Testis (tissue), 5 donors: ENCODE measurements at places on chromosomes 5 and 9. TPM values are rescaled to one million over a fixed set of nuclear protein-coding genes. Genes with fewer than 3 reads are reported as not detected.

DNA sequence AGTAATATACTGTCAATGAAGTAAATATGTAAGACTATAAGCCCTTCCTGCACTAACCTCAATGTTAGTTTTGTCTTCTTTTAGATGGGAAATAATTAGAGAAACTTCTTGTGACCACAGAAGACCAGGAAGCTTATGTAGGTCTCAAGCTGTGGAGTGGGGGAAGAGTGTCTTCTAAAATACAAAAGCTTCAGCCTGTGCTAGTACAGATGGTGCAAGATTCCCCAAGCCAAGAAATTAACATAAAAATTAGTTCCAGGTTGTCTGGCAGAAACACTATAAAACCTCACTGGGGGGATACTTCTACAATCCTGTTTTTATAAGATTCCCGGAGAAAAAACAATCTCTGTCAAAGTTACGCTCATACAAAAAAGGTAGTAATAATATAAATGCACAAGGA, 103.6 kb downstream of the FNBP1 start:
- DNase-seq: no peak
- no peak overlapping the region for H3K4me3 ChIP-seq
- peak overlapping the region; percentile 4 for H3K27ac ChIP-seq
- peaks cover 14% of the 10 kb centered on the region for H3K4me1 ChIP-seq
- H3K36me3 ChIP-seq: no peaks in the 10 kb centered on the region
- no peaks in the 10 kb centered on the region for H3K27me3 ChIP-seq

DNA sequence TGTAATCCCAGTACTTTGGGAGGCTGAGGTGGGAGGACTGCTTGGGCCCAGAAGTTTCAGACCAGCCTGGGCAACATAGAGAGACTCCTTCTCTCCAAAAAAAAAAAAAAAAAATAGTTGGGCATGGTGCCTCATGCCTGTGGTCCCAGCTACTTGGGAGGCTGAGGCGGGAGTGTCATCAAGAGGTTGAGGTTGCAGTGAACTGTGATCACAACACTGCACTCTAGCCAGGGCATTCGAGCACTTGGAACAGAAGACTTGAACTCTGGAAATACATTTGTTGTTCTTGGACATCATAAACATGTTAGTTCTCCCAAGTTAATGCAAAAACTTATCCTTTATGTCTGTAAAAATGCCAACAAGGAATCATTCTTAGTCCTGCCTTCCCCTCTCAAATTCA, 29.6 kb downstream of the EHMT1 start:
- H3K4me3 ChIP-seq: no peak overlapping the region
- H3K27me3 ChIP-seq: no peaks in the 10 kb centered on the region
- no peaks in the 10 kb centered on the region for H3K36me3 ChIP-seq
- peaks cover 4% of the 10 kb centered on the region for H3K4me1 ChIP-seq
- no peak for DNase-seq

GRCh38 chr5:151742870-151743294, 15.5 kb downstream of the ATOX1 start:
- peak; percentile 72 for DNase-seq
- H3K4me3 ChIP-seq: no peak overlapping the region
- no peaks in the 10 kb centered on the region for H3K27me3 ChIP-seq
- no peak overlapping the region for H3K27ac ChIP-seq

- H3K27me3 ChIP-seq: no peaks in the 10 kb centered on the region
- peaks cover 14% of the 10 kb centered on the region for H3K4me1 ChIP-seq
- H3K36me3 ChIP-seq: no peaks in the 10 kb centered on the region
- peak overlapping the region; percentile 69 for H3K27ac ChIP-seq
- peak overlapping the region; percentile 73 for H3K4me3 ChIP-seq
Measured at GRCh38 chr9:36136894-36137391, 410 bp downstream of the GLIPR2 start.

DNA sequence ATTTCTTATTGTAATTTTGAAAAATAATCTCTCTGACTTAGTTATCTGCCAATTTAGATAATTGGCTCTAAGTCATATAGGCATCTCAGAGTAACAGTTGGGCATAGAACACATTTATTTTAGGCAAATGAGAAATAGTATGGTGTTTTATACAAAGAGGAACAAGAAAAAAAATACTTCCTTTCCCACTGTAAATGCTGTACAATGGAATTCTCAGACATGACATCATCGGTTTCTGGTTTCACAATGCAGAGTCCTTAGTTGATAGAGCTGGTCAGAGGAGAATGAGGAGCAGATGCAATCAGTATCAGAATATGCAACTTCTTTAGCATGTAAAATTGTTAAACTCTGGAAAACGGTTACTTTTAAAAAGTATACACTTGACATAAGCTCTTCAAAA, 49.4 kb downstream of the PLK2 start:
- H3K36me3 ChIP-seq: no peaks in the 10 kb centered on the region
- no peak overlapping the region for H3K27ac ChIP-seq
- DNase-seq: no peak
- no peak overlapping the region for H3K4me3 ChIP-seq

GRCh38 chr9:131853434-131853833, 113.6 kb upstream of the RAPGEF1 start:
- H3K36me3 ChIP-seq: no peaks in the 10 kb centered on the region
- no peaks in the 10 kb centered on the region for H3K27me3 ChIP-seq
- no peak overlapping the region for H3K27ac ChIP-seq
- H3K4me1 ChIP-seq: no peaks in the 10 kb centered on the region
- no peak overlapping the region for H3K4me3 ChIP-seq

DNA sequence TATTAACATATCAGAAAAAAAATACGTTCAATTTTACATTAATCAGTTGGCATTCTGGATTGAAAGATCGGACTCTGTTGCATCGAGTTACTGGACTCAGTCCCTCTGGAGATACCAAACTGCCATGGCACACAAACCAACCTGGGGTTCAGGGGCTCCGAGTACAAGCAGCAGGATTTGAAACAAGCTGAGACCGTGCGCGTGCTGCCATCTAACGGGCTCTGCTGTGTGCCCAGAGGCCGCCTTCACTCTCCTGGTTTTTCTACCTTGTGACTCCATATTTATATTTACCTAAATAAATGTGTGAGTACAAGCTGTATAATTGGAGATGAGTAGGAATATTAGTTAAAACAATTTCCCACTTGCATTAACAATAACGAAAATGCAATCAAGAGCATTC, 48.2 kb downstream of the ANXA1 start:
- H3K4me1 ChIP-seq: no peaks in the 10 kb centered on the region
- no peak overlapping the region for H3K4me3 ChIP-seq
- no peaks in the 10 kb centered on the region for H3K27me3 ChIP-seq
- DNase-seq: peak; percentile 41
- no peak overlapping the region for H3K27ac ChIP-seq
- H3K36me3 ChIP-seq: no peaks in the 10 kb centered on the region

GRCh38 chr5:58348996-58349728, 110.7 kb downstream of the PLK2 start:
- DNase-seq: no peak
- H3K36me3 ChIP-seq: no peaks in the 10 kb centered on the region
- no peaks in the 10 kb centered on the region for H3K27me3 ChIP-seq
- H3K4me1 ChIP-seq: no peaks in the 10 kb centered on the region

GRCh38 chr9:6942406-6942805, 184.6 kb downstream of the KDM4C start:
- H3K27me3 ChIP-seq: no peaks in the 10 kb centered on the region
- H3K27ac ChIP-seq: no peak overlapping the region
- no peak overlapping the region for H3K4me3 ChIP-seq

DNA sequence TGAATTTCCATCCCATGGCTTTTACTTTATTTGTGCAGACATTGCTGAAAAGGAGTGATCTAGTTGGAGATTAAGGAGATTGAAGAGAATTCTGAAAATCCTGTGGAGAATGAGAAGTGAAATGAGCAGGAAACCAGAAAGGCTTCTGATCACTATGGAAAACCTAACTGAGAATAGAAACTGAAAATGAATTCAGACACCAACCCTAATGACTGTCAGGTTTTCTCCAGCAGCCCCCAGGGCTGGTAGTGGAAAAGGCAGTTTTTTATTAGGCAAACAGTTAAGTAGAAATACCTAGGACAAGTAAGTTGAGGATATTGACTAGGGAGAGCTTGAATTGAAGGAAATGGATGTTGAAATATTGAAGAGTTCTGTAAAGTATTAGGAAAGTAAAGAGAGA, 14.7 kb upstream of the ARRDC3 start:
- H3K27me3 ChIP-seq: no peaks in the 10 kb centered on the region
- no peak overlapping the region for H3K4me3 ChIP-seq
- H3K4me1 ChIP-seq: no peaks in the 10 kb centered on the region
- H3K36me3 ChIP-seq: no peaks in the 10 kb centered on the region
- H3K27ac ChIP-seq: no peak overlapping the region

DNA sequence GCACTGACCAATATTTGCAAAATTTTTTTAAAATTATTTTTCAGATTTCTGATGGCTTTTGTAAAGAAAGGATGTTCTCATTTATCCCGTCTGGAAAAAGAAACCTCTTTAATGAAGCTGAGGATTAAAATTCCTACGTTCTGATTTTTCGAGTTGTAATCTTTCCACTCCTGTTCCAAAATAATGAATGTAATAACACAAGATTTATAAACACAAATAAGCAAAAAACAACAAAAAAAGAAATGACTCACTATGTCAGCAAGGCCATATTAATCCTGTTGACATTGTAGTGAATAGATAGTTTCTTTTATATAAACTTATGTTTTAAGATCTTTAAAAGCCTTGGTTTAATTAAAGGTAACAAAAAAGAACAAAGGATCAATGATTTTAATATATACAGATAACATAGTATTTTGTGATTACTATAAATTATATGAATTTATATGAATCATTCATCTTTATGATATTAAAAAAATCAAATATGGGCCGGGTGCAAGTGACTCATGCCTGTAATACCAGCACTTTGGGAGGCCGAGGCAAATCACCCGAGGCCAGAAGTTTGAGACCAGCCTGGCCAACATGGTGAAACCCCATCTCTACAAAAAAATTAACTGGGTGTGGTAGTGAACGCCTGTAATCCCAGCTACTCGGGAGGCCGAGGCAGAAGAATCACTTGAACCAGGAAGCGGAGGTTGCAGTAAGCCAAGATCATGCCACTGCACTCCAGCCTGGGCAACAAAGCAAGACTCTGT, 336.6 kb upstream of the DAB2 start:
- H3K27ac ChIP-seq: no peak overlapping the region
- no peaks in the 10 kb centered on the region for H3K4me1 ChIP-seq
- no peaks in the 10 kb centered on the region for H3K27me3 ChIP-seq

GRCh38 chr5:149397530-149397929, 18.4 kb upstream of the IL17B start:
- no peaks in the 10 kb centered on the region for H3K36me3 ChIP-seq
- H3K27ac ChIP-seq: no peak overlapping the region
- DNase-seq: no peak

GRCh38 chr5:62403411-62404250, at the start of gene DIMT1:
DIMT1 (minus strand) TSS chr5:62403905; CDS start chr5:62403772, 133 bp downstream.
- H3K36me3 ChIP-seq: no peaks in the 10 kb centered on the region
- peaks cover 4% of the 10 kb centered on the region for H3K4me1 ChIP-seq

DNA sequence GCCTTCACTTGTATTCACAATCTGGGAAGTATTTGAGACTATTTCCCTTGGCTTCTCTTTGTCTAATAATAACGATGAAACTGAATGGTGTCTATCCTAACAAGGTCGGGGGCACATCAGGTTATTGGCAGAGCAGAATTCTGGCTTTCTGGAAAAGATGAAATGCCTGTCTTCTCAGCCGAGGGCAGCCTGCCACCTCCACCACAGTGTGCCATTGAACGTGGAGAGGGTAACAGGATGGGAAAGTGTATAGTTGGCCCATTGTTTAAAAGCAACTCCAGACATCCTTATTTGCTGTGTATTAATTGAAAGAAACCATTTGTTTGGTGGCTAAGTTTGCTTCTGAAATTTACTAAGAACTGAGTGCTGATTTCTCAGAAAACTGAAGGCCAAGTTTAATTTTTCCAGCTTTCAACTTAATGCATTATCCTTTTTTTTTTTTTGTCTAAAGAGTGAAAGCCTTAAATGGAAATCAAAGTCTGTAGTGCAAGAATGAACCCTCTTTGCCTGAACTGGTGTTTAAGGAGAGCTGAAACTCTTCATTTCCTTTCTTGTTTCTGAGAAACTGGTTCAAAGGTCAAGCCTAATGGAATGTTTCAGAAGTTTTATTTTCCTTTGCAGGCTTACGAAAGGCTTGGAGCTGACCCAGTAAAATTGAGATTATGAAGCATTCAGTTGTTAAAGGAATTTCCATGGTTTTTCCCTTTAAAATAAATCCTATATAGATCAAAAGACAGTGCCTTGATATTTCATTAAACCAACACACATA, 563.7 kb upstream of the DAP start:
- H3K36me3 ChIP-seq: no peaks in the 10 kb centered on the region
- DNase-seq: no peak
- H3K4me3 ChIP-seq: no peak overlapping the region
- no peak overlapping the region for H3K27ac ChIP-seq
- H3K4me1 ChIP-seq: no peaks in the 10 kb centered on the region

DNA sequence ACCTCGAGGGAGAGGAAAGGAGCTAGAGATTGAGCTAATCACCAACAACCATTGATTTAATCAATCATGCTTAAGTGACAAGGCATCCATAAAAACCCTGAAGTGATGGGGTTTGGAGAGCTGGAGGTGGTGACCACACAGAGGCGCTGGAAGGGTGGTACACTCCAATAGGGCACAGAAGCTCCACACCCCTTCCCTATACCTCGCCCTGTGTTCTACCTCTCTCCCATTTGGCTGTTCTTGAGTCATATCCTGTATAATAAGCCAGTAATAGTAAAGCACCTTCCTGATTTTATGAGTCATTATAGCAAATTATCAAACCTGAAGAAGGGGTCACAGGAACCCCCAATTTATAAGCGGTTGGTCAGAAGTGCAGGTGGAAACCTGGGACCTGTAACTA, 18.3 kb downstream of the ACTL7B start:
- no peaks in the 10 kb centered on the region for H3K27me3 ChIP-seq
- H3K27ac ChIP-seq: no peak overlapping the region
- H3K4me3 ChIP-seq: no peak overlapping the region
- H3K36me3 ChIP-seq: no peaks in the 10 kb centered on the region
- H3K4me1 ChIP-seq: no peaks in the 10 kb centered on the region

GRCh38 chr9:93950619-93951601, 4.2 kb downstream of the BARX1 start:
- DNase-seq: peak; percentile 34
- H3K27ac ChIP-seq: no peak overlapping the region
- peaks cover 41% of the 10 kb centered on the region for H3K4me1 ChIP-seq
- no peaks in the 10 kb centered on the region for H3K36me3 ChIP-seq
- H3K27me3 ChIP-seq: no peaks in the 10 kb centered on the region

DNA sequence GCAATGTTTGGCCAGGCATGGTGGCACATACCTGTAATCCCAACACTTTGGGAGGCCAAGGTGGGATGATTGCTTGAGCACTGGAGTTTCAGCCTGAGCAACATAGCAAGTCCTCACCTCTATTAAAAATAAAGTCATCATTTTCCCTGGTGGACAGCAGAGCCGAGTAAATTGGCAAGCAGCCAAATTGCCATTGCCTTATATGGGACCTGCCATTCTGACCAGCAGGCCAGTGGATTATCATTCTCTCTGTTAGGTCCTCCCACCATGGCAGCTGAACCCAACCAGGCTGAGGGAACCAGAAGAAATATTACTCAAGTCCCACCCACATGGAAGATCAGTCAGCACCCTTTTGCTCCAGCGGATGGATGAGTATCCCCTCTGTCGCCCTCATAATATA, 1829.9 kb downstream of the EFNA5 start:
- H3K4me3 ChIP-seq: no peak overlapping the region
- H3K4me1 ChIP-seq: no peaks in the 10 kb centered on the region
- no peak for DNase-seq
- H3K36me3 ChIP-seq: no peaks in the 10 kb centered on the region
- H3K27me3 ChIP-seq: no peaks in the 10 kb centered on the region

The AGXT2 gene
- not detected for total RNA-seq

The ZNF483 gene
- total RNA-seq: 25.1 TPM

The LHX3 gene
- 0.55 TPM for total RNA-seq

The RELL2 gene
- total RNA-seq: 17.0 TPM

The C5orf52 gene
- total RNA-seq: 13.9 TPM

The PRSS3 gene
- 0.68 TPM for total RNA-seq

The CCNO gene
- 14.4 TPM for total RNA-seq

The LMX1B gene
- total RNA-seq: 7.6 TPM

The NPDC1 gene
- total RNA-seq: 75.9 TPM
